ENCODE measurements at places on chromosomes 1 and 21. TPM values are rescaled to one million over a fixed set of nuclear protein-coding genes. Genes with fewer than 3 reads are reported as not detected.

- no peak for DNase-seq
Measured at GRCh38 chr1:200960236-200960947, 63.1 kb downstream of the KIF21B start.

GRCh38 chr1:203581841-203582240 is 44.8 kb upstream of the ATP2B4 start:
- no peak for DNase-seq

- DNase-seq, result no peak
Measured at GRCh38 chr21:17352996-17353655, 159.7 kb upstream of the CXADR start.

DNA sequence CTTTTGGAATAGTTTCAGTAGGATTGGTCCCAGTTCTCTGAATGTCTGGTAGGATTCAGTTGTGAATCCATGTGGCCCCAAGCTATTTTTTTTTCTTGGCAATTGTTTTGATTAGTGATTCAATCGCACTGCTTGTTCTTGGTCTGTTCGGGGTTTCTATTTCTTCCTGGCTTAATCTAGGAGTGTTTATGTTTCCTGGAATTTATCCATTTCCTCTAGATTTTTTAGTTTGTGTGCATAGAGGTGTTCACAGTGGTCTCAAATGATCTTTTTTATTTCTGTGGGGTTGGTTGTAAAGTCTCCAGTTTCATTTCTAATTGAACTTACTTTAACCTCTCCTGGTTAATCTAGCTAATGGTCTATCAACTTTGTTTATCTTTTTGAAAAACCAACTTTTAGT is 117.6 kb downstream of the NME7 start:
- DNase-seq, result no peak

DNA sequence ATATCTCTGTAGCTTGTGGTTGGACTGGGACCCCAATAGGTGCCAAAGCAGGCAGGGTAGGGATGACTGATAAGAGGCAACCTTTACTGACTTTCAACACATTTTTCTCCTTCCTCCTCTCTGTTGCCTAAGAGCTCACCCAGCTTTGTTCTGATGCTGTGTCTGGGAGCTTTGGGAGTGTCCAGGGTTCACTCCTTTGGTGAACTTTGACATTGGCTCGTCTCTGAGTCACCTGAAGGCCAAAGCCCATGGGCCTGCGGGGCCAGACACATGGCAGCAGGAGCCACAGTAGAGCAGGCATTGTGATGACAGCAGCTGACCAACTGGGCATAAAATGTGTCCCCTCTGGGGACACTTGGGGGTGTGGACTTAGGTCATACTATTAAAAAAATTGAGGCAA is 99.5 kb upstream of the ZNF644 start:
- DNase-seq, result no peak

DNA sequence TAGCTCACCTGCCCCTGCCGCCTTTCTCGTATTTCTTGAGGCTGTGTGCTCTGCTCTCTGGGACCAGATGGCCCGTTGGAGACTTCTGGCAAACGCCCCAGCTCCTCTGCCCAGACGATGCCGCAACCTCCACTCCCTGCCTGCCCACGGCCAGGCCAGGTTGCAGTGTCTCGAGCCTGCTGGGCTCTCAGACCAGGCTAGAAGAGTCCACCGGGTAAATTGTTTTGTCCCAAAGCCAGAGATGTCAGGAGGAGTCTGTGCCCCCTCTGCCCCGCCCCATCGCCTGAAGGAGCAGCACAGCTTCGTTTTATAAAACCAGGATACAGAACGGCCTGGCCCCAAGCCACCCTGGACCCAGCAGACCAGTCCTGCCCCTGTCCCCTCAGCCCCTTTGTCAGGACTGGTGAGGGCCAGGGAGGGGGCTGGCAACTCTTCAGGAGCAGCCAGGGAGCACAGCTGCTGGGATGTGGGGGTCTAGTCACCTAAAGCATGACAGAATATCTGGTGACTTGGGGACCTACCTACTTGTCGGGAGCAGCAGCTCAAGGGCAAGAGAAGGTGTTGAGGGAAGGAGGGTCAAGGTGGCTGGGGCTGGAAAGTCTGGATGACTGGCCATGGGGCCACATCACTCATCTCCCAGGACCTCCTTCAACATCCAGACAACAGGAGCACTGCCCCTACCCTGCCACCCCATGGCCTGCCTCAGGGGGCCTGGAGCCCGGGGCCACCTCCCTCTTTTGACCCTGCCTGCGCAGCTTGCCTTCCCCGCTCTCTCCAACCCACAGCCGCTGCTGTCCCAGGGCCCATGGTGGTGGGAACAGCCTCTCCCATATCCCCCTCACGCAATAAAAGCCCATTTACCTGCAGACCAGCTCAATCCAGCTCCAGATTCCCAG is 33.9 kb upstream of the LBR start:
- no peak for DNase-seq

GRCh38 chr1:178651742-178652141 is 73.3 kb upstream of the RALGPS2 start:
- no peak for DNase-seq

GRCh38 chr21:36021251-36021837 is 39.0 kb downstream of the SETD4 start:
- no peak for DNase-seq

The SLC5A3 gene
- total RNA-seq, result 14.8 TPM

The CELA2A gene
- total RNA-seq, result 1.1 TPM

The DSCAM gene
- total RNA-seq, result 0.09 TPM

The MSH4 gene
- total RNA-seq, result 0.30 TPM

The TEX38 gene
- 0.21 TPM for total RNA-seq

The ERRFI1 gene
- total RNA-seq, result 44.6 TPM

The DHRS3 gene
- 37.6 TPM for total RNA-seq

The LCE2B gene
- total RNA-seq, result not detected

The SPRR2E gene
- total RNA-seq, result not detected

The KCTD3 gene
- total RNA-seq, result 46.8 TPM

Data from WTC11 (cell line).